ENCODE measurements at places on chromosomes 12 and 14.

DNA sequence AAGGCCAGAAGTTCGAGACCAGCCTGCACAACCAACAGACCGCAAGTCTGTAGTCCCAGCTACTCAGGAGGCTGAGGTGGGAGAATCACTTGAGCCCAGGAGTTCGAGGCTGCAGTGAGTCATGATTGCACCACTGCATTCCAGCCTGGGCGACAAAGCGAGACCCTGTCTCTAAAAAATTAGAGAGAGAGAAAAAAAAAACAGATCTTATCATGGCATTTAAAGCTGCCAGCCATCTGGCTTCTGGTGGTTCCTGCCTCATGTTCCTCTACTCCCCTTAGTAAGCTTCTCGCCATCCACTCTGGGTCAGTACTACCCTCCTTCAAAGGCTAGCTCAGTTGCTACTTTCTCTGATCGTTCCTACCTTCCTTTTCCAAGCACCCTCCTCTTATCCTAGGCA is 16.1 kb downstream of the CLSTN3 start:
- DNase-seq = no peak

GRCh38 chr12:114826244-114826643 is 142.3 kb upstream of the TBX3 start:
- no peak for DNase-seq

DNA sequence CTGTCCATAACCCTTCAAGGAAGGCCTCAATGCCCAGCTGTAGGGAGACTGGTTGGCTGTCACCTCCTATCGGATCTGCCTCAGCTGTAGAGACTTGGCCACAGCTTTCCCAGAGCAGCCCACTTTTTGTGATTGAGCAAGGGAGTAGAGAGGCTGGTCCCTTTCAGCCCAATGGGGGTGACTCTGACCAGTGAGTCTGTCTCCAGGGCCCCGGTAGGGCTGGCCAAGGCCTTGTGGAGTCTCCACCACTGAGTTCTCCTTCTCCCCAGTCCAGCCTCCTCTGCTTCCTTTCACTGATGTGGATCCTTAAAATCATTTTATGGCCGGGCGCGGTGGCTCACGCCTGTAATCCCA is 14.5 kb upstream of the HPD start:
- no peak for DNase-seq

GRCh38 chr14:20682127-20682434 is 2.3 kb upstream of the RNASE4 start:
- DNase-seq = no peak

DNA sequence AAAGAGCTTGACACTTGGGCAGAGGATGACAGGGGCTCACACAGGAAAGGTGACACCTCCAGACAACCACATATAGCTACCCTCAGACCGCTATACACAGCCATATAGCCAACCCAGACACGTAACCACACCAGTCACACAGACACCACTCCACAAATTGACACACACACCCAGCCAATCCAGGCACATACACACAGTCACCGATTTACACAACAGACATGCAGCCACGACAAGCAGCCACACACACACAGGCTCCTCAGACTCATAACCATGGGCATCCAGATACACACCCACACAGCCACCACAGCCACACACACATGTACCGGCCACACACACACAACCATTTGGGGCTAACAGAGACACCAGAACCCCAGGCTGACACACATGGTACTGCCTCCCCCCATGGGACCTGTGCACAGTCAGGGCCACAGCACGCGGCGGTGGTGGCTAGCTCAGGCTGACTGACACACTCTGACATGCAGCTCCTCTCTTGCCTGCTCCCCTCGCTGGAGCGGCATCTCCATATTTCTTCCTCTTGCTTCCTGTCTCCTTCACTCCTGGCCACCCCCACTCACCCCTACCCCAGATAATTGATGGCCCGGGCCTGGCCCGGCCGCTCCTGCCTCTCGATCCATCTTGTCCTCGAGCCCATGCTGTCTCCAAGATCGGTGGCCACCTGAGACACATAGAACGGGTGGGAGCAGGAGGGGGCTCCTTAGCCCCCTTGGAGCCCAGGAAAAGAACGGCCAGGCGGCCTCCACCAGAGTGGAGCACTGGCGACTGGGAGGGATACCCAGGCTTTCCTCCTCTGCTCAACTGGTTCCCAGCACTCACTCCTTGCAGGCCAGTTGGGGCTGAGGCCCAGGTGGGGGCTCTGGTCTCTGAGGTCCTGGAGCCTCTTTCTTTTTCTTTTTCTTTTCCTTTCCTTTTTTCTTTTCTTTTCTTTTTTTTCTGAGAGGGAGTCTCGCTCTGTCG is 6.0 kb upstream of the SHMT2 start:
- DNase-seq = no peak

DNA sequence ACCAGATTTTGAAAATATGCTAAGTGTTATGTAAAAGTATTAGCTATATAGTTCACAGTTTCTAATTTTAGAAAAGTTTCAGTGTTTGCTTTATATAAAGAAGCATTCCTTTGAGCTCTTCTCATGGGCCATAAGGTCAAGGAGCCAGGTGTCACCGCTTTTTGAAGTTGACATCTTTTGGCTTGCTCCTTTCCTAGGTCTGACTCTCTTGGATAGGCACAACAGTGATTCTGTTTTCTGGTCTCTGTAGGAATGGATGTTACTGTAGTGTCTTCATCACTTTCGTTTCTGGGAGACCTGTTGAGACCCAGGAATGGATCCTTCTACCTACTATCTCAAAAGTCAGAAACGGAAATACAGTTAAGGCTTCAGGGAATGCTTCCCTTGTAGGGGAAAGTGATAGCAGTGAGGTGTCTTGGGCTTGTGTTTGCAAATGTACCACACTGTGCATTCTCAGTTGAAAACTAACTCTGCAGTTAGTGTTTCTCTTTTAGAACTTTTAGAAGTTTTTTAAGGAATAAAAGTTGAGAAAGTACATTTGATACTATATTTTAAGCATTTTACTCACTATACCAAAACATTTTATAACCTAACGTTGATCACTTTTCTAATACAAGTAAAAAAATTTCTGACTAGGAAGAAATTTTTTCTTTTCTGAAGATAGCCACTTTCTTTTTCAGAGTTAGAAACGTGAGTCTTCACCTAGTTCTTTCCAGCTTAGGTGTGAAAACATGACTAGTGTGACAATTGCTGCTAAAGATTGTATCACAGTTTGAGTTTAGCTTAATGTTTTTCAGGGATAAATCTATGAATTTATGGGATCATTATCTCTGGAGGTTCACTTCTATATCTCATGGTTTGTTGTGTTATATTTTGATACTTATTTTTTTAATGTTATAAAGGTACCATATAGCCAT is 20.8 kb downstream of the VRK1 start:
- no peak for DNase-seq

DNA sequence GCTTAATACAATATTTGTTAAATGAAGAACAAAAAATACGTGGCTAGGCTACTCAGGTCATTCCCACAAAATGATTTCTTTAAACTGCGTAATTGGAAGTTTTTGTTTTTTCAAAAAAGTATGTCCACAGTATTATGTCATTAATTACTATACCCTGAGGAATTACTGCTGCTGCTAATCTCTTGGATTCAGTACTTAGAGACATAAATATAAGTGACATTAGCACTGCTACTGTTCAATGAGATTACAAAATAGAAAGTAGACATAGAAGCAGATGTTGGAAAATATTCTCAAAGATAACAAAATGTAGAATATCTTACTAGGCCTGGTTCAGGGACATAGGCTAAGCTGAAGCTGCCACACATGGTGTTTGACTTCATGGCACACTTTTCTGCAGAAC is 36.3 kb downstream of the HMGA2 start:
- DNase-seq = no peak

- no peak for DNase-seq
Observed at GRCh38 chr12:100953217-100953616, 158.6 kb downstream of the ANO4 start.

- no peak for DNase-seq
Observed at GRCh38 chr12:120705618-120706017, 4.6 kb upstream of the UNC119B start.

DNA sequence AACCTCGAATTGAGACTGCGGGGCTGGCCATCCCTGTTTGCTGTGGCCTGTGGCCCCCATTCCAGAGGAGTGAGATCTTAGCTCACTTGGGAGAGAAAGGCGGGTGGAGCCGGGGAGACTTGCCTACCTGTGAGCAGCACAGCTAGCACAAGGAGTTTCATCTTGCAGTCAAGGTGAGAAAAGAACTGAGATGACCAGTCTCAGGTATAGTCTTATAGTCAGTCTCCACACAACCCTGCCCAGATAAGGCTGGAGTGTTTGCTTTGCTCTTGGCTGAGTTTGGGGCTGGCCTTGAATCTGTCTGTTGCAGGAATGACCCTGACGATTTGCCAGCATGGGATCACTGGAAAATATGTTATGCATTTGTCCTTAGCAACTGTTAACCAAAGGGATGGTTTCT is at the start of gene PLA2G1B:
Gene PLA2G1B, minus strand, starts transcription at position 187 of the 400 bp plus-strand sequence. Its CDS starts 26 bp downstream, at position 161.
- DNase-seq = no peak

- DNase-seq = no peak
Observed at GRCh38 chr12:47348206-47348605, 268.4 kb upstream of the AMIGO2 start.

- DNase-seq = no peak
Observed at GRCh38 chr14:100862793-100863192, 36.9 kb downstream of the MEG3 start.

DNA sequence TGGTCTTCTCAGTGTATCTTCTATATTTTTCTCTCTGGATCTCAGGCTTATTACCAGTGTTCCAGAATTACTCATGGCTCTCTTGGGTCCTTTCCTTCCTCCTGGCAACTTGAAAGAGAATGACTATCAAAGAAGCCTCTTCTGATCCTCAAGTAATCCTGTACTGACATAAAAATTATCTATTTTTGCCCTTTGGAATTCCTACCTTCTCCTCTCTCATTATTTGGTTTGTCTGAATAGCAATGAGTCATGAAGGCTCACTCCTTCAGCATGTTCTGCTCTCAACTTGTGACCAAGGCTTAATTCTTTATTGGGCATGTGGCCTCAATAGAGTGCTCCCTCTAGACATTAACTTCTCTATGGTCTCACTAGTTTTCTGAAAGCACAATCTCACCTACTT is 553.6 kb upstream of the ATP2B1 start:
- no peak for DNase-seq

DNA sequence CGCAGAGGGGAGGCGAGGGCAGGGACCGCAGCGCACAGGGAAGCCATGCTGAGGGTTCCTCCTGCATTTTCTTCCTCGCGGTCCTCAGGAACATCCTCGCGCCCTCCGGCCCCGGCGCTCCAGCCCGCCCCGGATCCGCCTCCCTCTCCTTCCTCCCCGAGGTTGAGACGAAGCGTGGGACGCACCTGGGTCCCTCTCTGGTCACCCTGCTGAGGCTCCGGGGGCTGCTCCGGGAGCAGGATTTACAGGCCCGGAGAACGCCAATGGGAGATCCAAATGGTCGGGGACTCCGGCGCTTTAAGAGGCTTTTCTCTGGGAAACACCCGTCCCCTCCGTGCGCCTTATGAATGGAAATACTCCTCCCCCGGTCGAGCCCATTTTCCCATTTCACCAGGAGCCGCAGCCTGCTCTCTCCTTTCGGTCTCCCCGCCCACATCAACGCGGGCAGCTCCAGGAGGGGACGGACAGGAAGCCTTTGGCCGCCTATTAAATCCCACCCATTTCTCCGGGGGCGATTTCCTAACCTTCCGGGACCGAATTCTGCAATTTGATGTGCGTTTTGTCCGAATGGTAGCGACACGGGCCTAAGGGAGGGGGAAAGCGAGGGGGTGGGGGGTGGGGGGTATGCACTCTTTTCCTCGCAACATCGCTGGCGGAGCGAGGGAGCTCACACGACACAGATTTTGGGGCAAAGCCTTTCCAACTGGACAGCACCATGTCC is at the start of gene UNC79:
Gene UNC79, plus strand, starts transcription at position 625 of the 721 bp plus-strand sequence. Its CDS starts 91 bp downstream, at position 716.
- no peak for DNase-seq

GRCh38 chr14:26323869-26324268 is 274.0 kb downstream of the NOVA1 start:
- DNase-seq = no peak

- DNase-seq = no peak
Observed at GRCh38 chr12:23083267-23083666, 458.3 kb downstream of the ETNK1 start.

GRCh38 chr14:99436247-99437180 is 44.1 kb downstream of the SETD3 start:
- no peak for DNase-seq

DNA sequence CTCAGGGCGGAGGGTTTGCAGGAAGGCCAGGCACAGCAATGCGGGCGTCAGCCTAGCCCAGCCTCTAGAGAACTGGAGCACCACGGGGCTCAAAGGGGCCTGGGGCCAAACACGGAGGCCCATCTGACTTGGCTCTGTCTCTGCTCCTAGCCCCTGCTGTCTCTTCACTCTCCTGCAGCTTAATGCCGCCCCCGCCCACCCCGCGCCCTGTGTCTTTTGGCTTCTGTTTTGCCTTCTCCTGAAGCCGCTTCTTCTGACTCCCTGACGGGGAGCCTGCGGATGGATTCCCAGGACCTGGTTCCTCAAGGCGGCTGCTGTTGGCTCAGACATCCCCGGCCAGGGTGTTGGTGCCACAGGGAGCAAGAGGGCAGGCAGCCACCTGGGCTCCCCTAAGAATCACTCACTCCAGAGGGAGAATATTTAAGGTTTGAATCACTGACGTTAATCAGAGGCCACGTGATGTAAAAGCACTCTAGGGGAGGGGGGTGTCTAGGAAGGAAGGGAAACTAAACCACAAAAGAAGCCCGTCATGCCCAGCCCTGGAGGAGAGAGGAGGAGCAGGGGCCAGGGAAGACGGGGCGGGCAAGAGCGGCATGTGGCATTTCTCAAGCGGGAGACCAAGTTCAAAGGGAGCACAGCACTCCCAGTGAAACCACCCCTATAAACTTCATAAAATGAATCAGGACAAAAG is 36.9 kb upstream of the PRMT8 start:
- DNase-seq = no peak

DNA sequence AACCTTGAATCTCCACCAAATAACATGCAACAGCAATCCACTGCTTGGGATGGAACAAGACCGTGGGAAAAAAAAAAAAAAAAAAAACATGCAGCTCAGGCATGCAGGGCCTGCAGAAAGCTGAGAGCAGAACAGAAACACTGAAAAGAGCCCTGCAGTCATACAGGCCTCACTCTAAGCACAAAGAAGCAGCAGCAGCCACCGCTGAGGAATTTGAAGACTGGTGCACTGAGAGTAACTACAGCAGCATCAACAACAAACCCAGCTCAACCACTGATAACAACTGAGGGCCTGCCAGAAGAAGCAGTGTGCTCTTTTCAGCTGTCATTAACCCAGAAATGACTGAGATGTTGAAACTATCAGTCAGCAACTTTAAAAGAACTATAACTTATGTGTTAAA is 354.7 kb upstream of the TMTC1 start:
- no peak for DNase-seq

GRCh38 chr12:894226-894625 is 55.3 kb downstream of the RAD52 start:
- no peak for DNase-seq

- DNase-seq = no peak
Observed at GRCh38 chr14:56137453-56137807, 19.2 kb downstream of the PELI2 start.
